ENCODE measurements at places on chromosomes 1 and 21.

DNA sequence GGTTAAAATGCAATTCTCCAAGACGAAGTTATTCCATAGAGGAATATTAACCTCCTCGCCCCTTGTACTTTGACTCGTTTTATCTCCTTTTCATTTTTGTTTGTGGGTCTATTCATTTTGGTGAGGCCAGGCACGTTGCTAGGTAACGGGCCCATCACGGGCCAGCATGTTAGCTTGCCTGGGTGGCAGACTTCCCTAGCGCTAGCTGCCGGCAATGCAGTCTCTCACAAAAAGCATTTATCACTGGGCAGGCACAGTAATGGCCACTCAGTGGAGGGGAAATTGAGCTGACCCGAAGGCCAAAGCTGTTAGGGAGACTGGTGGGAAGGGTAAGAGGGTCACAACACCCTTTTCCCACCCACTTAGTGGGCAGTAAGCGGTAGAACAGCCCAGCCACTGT is 234.4 kb upstream of the FOXD3 start:
- DNase-seq = no peak

DNA sequence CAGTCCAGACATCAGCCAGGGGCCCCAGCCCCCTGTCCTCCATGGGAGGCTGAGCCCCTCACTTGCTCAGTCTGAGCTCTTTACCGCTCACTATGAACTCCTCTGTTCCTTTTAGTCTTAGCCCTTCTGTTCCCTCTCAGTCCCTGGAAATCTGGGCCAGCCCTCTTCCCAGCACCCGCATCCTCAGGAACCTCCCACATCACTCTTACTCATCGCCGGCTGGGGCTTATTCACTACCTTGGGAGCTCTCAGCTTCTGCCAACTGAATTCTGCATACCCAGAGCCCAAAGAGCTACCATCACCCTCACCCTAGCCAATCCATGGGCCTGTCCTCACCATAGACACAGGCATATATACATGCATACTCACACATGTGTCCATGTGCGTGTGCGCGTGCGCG is 11.5 kb downstream of the KNCN start:
- no peak for DNase-seq

GRCh38 chr21:36446301-36446700 is 33.6 kb downstream of the CLDN14 start:
- DNase-seq = no peak

DNA sequence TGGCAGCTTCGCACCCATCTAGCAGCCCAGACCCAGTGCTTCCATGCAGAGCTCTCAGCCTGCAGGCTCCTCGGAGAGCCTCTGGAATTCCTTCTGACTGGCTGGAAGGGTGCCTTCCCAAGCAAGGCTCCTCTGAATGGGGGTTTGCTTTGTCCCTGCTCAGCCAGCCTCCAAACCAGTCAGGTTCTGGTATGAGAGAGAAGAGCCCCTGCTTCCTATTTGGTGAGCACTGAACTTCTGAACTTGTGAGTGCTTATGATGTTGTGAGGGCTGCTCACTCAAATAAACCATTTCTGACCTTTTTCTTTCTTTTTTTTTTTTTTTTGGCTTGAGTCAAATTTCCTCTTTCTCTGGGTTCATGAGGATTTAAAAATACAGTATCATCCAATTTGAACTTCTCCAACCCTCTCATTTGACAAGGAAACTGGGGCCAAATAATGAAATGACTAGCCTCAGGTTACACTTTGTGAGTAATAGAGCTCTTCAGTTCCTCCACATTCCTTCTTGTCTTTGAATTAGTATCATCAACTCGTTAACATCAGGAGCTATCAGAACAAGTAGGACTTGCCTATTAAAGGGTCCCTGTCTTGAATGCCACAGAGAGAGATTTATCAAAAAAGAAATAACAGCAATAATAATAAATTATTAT is 39.6 kb downstream of the GFI1 start:
- DNase-seq = no peak

DNA sequence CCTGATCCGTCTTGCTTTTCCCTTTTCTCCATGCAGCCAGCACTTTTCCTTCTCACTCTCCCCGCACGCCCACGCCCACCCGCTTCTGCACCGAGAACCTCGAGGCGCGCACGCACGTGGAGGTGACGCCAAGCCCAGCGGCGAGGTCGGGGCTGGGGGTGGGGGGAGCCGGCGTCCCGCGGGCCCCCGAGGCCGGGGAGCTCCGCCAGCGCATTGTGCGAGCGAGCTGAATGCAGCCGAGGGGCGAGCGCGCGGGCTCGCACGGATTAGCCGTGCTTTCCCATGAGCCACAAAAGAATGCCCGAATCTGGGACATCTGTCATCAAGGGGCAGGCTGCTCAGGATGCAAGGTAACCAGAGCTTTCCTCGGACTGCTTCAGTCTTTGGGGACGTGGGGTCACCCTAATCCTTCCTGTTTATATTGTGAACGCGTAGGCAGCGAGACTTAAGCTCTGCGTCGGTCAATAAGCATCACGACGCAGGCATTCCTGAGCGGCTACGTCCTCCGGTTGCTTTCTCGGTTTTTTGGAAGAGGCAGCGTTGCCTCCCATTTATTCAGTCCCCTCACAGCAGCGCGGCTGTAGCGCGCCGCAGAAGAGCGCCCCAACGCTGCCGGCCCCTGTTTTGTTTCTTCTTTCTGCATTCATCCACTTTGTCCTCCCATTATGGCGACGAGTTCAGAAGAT is 67.3 kb upstream of the AKT3 start:
- DNase-seq = peak; percentile 8

GRCh38 chr1:119394085-119394484 is 20.9 kb upstream of the HSD3B2 start:
- no peak for DNase-seq

- no peak for DNase-seq
These were observed 31.9 kb downstream of the WNT9A start for GRCh38 chr1:227915564-227916553.

- no peak for DNase-seq
These were observed 10.5 kb downstream of the FAAH start for GRCh38 chr1:46404482-46405196.

GRCh38 chr1:8873506-8874229 is 4.8 kb downstream of the ENO1 start:
- DNase-seq = peak; percentile 83

DNA sequence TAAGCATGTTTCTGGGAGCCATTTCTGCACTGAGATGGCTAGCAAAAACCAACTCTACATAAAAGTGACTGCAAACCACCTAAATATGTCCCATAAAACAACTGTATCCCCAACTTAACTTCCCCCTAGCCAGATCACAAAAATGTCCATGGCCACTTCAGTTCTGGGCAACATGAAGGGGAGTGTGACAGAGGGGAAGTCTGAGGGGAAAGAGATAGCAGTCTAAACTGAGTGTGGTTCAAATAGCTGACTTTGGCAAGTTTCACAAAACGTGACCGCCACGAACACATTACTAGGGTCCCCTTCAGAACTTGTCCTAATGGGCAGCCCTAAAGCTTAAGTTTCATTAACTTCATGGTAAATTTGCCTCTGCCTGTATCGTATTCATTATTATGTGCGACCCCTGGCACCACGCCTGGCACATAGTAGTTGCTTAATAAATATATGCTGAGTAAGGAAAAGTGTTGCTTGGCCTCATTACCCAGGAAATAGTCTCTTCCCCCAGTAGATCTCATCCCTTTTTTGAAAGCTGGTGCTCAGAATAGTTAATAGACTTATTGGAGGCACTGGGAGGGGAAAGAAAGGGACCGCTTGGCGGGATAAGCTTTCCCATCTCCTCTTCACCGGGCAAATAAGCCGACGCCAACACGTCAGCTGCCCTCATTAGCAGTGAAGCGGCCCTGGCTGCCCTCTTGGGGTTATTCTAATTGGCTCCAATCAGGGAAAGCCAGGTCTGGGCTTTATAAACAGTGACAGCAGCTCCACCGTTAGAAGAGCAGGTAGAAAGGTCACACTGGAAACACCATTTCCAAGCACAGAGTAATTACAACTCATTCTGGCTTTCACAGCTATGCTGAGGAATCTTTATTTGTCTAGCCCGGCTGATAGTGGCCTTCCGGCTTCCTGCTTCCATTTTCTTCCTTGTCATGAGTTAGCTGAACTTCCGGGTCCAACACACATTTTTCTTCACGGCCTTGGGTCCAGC is 122.1 kb downstream of the LRIG2 start:
- DNase-seq = no peak

DNA sequence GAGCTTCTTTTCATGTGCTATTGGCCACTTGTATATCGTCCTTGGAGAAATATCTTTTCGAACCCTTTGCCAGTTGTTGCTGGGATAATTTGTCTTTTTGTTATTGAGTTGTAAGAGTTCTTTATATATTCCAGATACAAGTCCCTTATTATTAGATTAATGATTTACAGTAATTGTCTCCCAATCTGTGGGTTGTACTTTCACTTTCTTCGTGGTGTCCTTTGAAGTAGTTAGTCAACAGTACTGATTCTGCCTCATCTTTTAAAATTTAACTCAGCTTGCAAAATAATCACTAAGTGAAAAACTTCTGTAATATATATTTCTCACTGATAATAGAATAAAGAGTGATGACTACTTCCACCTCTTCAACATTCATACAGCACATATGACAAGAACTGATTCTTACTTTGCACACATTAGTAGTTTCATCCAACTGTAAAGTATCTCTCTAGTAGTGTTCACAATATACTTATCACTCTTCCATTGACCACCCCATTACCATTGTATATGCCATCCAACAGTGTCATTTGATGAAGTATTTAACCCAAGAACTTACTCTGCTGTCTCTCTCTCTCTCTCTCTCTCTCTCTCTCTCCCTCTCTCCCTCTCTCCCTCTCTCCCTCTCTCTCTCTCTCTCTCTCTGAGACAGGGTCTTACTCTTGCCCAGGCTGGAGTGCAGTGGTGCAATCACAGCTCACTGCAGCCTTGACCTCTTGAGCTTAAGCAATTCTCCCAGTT is 104.2 kb upstream of the DMRTA2 start:
- DNase-seq = no peak

DNA sequence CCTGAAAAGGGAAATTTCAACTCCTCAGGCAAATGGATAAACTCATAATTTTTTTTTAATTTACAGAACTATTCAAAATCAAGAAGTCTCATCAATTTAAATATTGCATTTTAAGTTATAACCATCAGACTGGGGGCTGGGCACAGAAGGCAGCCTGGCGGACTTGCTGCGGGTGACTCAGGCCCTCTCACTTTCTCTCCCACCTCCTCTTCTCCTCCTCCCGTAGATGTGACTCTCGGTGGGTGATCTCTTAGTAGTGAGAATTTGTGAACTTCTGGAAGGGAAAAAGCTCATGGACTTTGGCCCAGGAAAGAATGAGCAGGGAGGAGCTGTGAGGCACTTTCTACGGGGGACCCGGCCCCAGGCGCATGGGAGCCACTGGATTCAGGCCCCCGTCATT is 32.9 kb downstream of the CLIC6 start:
- DNase-seq = no peak

DNA sequence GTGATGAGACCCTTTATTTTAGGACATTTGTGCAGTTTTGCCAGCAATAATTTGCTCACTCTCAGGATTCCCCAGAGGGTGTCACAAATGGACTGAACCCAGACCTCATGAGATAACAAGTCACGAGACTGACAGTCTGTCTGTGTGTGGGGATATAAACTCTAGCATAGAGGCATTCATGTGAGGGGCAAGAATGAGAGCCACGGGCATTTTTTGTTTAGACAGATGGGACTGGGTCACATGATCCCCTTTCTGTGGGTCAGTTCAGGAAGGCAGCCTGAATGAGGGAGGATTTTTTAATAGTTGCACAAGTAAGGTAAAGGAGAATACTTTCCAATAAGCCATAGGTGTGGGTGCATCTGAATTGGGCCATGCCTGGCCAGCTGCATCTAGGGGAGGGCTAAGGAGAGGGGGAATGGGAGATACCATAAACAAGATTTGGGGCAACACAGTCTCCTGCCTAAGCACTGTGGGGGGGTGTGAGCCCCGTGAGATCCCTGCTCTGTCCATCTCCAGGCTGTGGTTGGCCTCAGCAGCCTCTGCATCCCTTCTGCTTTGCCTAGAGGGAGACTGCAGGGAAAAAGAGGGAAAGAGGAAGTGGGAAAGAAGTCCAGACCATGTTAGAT is 66.6 kb downstream of the NAV1 start:
- DNase-seq = no peak
